ENCODE measurements at places on chromosomes 6 and 20.

DNA sequence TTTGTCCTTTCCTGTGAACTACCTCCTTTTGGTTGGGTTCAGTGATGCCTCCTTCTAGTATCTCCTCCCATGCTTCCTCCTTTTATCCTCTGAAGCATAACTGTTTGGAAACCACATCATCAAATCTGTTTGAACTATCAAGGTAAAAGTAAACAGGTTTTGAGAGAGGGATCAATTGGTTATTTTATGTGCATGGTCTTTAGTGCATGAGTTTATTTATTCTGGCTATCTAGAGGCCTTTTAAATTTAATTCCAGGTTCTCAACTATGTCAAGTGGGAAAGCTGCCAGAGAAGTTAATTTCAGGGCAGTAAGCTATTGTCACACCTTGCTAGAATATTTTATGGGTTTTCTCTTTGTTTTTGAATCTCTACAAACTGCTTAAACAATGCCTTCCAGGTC is 54.1 kb downstream of the WASF1 start:
- no peak for DNase-seq

- DNase-seq = no peak
Observed at GRCh38 chr6:52534966-52535390, 41.9 kb downstream of the TRAM2 start.

DNA sequence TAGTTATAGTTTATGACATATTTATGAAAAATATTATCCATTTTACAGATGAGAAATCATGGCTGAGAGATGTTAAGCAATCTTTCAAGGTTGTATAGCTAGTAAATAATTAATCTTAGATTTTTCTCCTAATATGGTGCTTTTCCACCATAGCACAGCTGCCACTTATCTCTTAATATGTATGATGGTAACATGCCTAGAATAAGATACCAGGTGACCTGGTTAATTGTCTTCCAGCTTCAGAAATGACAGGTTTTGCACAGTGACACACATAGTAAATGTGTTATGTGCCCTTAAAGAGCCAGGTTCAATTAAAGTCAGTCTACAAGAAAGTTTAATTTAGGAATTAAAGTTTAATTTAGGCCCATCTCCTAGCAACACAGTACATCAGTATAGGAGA is 14.8 kb downstream of the TUBB2A start:
- DNase-seq = no peak

GRCh38 chr6:137776786-137777686 is 90.0 kb upstream of the TNFAIP3 start:
- DNase-seq = peak; percentile 92

DNA sequence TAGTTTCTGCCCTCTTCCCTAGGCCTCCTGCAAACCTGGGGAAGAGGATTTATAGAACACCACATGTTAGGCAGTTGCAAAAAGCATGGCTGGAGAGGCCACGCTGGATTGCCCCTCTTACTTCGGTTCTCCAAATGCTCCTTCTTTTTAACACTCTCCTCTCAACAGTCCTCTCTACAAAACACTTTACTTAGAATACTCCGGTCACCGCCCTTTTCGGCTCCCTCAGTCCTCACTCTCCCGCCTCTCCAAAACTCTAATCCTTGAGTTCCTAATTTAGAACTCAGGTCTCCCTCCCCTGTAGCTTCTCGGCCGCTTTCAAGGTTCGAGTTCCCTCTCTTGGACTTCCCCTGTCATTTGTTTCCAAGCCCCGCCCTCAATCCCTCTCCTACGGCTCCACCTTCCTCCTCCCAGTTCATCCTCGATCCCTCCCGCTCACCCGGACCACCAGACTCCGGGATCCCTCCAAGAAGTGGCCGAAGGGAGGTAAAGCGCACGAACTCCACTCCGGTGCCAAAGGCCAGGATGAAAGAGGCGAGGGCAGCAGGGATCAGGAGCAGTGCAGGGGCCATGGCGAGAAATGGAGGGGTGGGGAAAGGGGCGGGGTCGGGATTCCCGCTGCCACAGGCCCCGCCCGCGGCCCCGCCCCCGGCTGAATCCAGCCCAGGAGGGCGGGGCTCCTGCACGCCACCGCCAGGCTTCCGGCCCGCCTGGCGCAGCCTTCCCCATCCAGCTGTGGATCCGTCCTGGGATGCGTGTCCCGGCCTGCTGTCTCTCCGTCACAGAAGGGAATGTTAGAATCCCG is at the start of gene NRM:
Gene NRM (minus strand): TSS at position 582 of the 805 bp plus-strand sequence. CDS start 10 bp downstream, at position 572.
- DNase-seq = peak; percentile 97

DNA sequence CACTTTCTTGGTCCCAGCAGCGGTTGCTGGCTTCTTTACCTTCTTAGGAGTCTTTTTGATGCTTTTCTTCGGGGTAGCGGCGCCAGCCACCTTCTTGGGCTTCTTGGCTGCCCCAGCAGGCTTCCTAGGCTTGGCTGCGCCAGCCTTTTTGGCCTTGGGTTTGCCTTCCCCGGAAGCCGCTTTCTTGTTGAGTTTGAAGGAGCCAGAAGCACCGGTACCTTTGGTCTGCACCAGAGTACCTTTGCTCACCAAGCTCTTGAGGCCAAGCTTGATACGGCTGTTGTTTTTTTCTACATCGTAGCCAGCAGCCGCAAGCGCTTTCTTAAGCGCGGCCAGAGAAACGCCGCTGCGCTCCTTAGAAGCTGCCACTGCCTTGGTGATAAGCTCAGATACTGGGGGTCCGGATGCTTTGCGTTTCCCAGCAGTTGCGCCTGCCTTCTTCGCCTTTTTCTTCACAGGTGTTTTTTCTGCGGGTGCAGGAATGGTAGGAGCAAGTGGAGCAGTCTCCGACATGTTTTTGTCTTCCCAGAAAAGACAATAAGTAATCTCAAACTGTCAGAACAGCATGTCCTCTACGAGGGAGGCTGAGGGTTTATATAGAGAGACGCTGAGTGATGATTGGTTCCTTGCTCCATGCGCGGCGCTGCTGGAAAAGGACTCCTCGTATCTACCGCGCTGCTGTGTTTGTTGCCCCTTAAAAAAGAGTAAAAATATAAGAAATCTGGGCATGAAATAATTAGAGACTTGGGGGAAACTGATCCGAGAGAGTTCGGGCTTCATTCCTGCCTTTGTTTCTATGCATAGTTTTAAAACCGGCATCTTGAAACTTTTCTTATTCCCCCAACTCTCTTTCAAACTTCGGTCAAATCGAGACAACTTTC is 130.3 kb upstream of the BTN3A2 start:
- no peak for DNase-seq

DNA sequence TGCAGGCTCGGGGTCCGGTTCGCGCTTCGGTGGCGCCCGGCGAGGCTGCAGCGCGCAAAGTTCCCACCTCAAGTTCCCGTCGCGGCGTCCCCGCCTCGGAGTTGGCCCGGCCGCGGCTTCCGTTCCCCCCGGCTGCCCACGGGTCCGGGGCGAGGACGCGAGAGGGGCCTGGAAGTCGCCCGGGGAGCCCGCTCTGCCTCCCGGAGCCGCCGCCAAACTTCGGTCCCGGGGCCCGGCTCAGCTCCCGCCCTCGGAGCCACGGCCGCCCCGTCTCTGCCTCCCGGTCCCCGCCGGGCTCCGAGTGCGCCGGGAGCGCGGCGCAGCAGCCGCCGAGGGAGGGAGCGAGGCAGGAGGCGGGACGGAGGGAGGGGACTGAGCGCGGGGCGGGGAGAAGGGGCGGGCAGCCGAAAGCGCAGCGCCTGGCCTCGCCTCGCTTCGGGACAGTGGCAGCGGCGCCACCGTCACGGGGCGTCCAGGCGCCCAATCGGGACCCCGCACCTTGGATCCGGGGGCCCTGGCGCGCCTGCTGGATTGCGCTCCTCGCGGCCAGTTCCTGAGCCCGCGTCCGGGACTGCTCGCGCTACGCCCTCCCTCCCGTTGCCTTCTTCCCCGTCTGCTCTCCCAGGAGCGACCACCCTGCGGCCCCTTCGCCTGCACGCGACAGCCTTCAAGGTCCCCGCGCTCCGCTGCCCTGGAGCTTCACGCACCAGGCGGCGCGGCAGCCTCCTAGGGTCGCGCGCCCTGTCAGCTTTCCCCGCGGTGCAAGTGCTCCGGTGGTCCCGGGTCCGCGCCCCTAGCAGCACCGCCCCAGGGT is at the start of gene KCNG1:
Gene KCNG1 (minus strand): TSS at position 305 of the 814 bp plus-strand sequence. CDS start 12,769 bp downstream, outside the sequence.
- no peak for DNase-seq

GRCh38 chr6:18424201-18424600 is 37.1 kb downstream of the RNF144B start:
- no peak for DNase-seq

DNA sequence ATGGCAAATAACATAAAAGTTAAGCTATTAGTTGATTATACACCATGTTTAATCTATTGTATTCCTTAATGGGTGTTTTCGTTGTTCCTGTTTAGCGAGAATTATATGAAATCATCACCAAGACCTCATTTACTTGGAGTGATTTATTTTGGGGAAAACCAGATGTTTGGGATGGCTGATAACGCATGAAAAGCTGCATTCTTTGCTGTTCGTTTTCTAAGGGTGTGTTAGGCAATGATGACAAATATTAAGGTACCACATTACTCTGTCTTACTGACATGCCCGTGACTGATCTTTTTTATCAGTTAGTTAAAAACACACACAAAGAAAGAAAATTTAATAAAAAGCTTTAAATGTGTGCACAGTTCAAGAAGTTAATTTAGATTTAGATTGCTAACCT is 176.4 kb downstream of the ZFP64 start:
- no peak for DNase-seq

DNA sequence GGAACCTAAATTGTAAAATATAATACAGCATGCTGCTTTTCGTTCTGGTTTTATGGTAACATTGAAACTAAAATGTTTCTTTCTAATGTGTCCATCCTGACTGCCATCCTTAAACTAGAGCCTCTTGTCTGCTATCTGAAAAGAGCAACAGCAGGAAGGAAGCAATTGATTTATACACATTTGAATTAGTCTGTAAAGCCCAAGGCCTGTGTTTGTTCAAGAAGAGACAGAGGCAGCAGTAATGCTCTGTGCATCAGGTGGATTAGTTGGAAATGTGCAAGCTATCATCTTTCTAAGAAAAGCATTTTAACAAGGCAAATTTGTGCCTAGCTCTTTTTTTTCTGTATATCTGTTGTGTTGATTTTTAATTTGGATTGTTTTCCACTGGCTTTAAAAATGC is 128.6 kb downstream of the SCAF8 start:
- DNase-seq = no peak

- no peak for DNase-seq
Observed at GRCh38 chr20:2104236-2104635, 2.6 kb downstream of the STK35 start.

GRCh38 chr6:25602674-25602982 is 49.4 kb upstream of the SCGN start:
- no peak for DNase-seq

DNA sequence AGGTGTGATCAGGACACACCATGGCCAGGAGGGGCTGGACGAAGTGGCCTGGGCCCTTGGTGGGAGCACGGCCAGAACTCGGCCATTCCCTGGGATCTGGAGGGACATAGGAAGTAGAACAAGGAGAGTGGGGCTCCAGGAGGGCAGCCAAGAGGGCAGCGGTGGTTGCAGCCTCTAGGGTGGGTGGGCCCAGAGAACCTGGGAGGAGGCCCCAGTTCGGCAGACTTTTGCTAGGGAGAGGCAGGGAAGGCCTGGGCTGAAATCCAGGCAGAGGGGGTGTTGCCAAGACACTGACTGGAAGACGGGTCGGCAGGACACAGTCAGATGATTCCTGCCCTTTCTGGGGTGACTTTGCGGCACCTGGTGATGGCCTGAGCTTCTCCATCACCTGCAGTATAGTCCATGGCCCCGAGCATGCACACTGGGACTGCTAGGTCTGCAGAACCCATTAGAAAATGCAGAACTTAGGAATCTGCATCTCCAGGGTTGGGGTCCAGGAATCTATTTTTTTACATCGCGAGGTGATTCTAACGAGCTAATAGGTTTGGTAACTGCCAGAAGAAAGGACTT is 224.8 kb downstream of the SYNDIG1 start:
- DNase-seq = peak; percentile 72

- no peak for DNase-seq
Observed at GRCh38 chr6:106474466-106474865, 113.9 kb downstream of the CRYBG1 start.

DNA sequence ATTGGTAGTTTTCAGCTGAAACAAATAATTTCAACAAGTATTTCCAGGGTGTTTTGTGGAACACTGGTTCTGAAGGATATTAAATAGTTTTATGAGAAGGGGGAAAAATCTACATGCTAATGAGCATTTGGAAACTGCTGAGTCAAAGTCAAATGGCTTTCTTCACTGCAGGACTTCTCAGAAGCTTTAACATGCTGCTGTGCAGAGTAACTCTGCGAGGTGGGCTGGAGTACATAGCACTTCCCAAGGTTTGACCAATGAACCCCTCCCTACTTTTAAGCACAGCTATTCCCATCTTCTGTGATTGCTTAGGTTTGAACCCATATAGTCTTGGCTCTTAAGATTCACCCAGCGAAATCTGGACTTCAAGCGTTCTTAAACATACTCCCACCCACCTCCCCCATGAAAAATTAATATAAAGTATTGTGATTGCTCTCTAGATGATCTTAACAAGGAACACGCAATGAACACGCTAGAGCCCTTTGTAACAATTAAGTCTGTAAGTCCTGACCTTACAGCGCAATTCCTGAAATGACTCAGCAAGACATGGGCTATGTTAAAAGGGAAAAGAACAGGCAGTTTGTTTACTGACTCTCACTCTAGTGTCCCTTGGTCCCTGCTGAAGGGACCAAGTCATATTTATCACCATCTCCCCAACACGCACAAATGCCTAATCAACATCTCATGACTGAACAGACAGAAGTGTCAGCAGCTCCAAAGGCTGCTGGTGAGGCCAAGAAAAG is 105.2 kb downstream of the NFATC2 start:
- no peak for DNase-seq

- DNase-seq = no peak
Observed at GRCh38 chr6:12024699-12025434, 12.8 kb downstream of the HIVEP1 start.

DNA sequence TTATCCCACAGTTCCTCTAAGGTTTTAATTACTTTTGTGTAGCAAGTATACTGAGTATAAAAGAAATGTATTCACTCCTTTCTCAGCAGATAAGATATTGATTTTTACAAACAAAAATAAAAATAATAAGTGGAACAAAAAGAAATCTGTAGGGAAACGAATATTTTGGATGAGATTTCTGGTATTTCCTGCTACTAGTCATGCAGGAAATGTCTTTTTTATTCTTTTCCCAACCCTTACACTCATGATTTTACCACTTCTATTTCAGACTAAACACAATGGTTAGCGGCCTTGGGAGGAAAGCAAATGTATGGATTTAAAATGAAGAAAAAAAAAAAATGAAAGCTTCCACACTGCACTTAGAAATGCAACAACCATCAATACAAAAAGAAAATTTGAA is 580.5 kb upstream of the MARCKS start:
- no peak for DNase-seq

GRCh38 chr20:37277253-37277593 is 12.2 kb upstream of the MANBAL start:
- no peak for DNase-seq
